ENCODE measurements at places on chromosomes 4 and X.

GRCh38 chr4:87326460-87326859 lies 3.8 kb upstream of the HSD17B13 start:
- DNase-seq = no peak

DNA sequence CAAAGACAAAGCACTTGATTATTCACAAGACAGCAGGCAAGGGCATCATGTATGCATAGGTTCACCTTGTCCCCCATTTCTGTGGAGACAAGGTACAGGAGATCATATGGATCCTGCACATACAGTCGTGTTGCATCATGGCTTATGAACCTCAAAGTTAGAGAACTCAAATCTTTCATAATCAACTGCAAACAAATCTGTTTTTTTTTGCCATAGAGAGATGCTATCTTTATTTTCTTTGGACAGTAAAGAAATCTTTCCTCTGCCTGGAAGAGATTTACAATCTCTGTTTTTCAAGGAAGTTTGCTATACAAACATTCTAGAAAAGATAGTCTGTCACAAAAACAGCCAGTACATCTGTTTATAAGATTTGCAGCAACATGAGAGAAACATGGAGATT lies 578.8 kb downstream of the ANKRD50 start:
- no peak for DNase-seq

GRCh38 chrX:7264399-7264798 lies 116.4 kb upstream of the PUDP start:
- DNase-seq = no peak

GRCh38 chrX:19956923-19957322 lies 33.9 kb downstream of the BCLAF3 start:
- no peak for DNase-seq

DNA sequence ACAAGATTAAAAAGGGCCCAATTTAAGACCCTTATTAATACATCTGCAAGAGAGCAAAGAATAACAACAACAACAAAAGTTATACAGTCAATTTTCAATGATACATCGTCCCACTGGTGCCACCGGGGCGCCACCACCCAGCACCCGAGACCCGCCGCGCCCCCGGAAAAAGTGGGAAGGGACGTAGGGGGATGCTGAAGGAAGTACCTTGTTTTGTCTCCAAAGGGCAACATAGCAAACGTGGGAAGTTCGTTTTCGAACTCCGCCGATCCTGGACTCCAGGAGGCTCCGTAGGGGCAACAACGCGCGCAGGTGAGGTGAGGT lies 1.7 kb downstream of the PDE5A start:
- DNase-seq = no peak

All from stimulated activated CD4-positive, alpha-beta T cell treated with anti-CD3 and anti-CD28 coated beads, Interleukin-1b, Interleukin-23, amount 100 ng/mL, for 1 hour (primary cell).